Activated CD4-positive, alpha-beta memory T cell treated with anti-CD3 and anti-CD28 coated beads for 36 hours (primary cell): ENCODE measurements at places on chromosomes 3 and 15. TPM values are rescaled to one million over a fixed set of nuclear protein-coding genes. Genes with fewer than 3 reads are reported as not detected.

- DNase-seq: no peak
Measured at GRCh38 chr3:125067225-125067624, 11.4 kb upstream of the HEG1 start.

GRCh38 chr15:67074886-67075229 is 9.5 kb downstream of the SMAD3 start:
- DNase-seq: no peak

GRCh38 chr3:173624086-173624485 is 226.5 kb downstream of the NLGN1 start:
- no peak for DNase-seq

Gene PSTPIP1
- 164 TPM for total RNA-seq
